ENCODE measurements at places on chromosomes 13 and 19.

DNA sequence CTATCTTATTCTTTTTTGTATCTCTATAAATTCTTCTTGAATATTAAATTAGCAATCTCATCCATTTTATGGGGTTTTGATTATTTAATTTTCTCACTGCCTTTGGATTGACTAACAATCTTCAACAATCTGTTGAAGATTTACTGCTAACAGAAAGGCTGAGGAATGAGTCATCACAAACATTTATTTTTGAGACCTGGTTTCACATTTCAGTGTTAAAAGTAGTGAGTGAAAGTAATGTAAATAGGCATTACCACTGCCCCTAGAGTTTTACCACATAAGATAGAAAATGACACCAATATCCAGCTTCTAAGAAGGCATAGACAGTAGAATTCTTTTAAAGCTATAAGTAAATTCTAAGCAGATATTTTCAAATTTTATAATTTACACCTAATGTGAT, 472.8 kb downstream of the OLFM4 start:
- DNase-seq: no peak

DNA sequence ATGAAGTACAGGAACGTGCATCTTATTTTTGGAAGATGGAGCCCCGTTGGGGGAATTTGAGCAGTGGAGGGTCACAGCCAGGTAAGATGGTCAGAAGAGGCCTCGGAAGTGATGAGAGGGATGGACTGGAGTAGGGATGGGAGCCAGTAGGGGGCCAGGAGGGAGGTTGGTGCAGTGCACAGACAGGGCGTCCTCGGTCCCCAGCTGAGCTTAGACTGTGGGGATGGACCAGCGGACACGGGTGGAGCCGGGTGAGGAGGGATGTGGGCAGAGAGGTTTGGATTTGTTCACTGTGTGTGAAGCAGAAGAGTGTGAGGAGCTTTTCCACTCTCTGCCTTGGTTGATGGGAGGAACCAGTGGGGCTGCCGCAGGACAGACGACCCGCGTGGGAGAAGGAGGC, 10.6 kb downstream of the RPS9 start:
- no peak for DNase-seq

DNA sequence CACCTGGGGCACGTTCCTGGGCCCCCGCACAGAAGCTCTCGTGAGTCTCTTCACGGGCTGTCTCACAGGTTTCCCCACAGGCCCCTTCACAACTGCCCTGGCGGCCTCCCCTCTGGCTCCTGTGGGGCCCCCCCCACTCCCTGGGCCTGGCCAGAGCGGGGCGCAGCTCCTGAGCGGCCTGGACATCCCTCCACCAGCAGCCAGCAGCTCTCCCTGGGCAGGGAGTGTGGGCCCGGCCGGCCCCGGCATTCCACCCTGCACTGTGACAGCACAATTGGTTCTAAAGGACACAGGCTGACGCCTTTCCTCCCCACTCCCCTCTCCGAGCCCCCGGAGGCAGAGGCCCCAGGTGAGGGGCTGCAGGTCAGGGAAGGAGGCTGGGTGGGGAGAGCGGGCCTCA, 9.5 kb upstream of the TIMM13 start:
- DNase-seq: no peak

GRCh38 chr13:110426735-110427134, 119.7 kb downstream of the COL4A2 start:
- DNase-seq: no peak

DNA sequence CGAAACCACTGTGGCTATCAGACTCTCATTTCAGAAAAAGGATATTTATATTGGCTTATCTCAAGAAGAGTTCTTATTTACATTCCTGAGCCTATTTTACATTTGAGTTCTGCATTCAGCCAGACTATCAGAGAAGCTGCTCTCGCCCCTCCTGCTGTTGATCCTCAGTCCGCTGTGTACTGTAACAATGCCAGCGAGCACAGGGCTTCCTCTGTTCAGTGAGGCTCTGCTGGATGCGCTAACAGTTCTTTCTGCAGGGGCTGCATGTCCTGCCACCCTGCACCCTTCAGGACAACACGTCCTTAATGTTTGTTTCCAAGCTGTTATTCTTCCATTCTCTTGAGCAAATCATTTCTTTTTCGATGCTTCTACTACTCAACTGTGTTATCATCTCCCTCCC, 463.7 kb upstream of the SGCG start:
- DNase-seq: no peak

DNA sequence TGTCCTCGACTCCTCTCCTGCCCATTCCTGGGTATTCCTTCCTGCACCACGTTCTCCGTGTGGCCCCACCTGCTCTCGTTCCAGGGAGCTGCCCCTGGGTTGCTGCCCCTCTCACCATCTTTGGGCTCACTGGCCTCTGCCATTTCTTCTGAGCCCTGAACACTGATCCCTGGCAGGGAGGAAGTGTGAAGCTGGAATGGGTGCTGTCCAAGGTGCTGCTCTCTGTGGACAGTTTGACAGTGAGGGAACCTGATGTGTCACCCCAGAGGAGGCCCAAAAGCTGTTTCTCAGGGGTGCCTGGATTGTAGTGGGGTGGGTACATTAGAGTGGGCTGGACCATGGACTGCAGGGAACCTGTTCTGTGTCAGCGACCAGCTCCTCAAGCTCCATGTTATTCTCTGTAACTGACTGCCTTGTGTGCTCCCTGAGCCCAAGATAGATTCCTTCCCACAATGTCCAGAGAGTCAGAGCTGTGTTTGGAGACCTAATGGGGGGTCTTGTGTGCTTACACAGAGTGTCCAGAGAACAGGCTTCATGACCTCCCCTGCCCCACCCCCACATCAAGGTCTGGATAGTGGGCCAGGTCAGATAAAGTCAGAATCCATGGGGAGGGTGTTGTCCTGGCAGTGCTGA, 7.2 kb upstream of the CEACAM8 start:
- DNase-seq: no peak

- peak; percentile 54 for DNase-seq
Observed at GRCh38 chr19:41531438-41532311, 44.3 kb upstream of the CEACAM21 start.

GRCh38 chr13:18946738-18947137, 234.9 kb downstream of the TUBA3C start:
- DNase-seq: no peak

- no peak for DNase-seq
Observed at GRCh38 chr19:12838886-12839756, 806 bp downstream of the MAST1 start.

DNA sequence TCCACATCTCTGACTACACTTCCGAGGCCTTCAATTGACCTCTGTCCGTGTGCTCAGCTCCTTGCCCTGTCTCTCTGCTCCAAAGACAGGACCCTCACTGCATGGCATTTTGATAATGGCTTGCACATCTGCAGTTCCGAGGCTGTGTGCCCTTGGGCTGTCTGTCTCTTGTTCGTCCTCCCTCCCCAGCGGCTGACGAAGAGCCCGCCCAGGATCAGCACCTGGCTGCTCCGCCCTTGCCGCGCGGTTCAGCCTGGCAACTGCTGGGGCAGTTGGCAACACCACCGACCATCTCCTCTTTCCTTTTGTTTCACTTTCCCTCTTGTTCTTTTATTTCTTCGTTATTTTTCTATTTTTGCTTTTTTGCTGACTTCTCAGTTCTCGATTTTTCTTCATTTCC, 270.4 kb downstream of the TEX29 start:
- no peak for DNase-seq

DNA sequence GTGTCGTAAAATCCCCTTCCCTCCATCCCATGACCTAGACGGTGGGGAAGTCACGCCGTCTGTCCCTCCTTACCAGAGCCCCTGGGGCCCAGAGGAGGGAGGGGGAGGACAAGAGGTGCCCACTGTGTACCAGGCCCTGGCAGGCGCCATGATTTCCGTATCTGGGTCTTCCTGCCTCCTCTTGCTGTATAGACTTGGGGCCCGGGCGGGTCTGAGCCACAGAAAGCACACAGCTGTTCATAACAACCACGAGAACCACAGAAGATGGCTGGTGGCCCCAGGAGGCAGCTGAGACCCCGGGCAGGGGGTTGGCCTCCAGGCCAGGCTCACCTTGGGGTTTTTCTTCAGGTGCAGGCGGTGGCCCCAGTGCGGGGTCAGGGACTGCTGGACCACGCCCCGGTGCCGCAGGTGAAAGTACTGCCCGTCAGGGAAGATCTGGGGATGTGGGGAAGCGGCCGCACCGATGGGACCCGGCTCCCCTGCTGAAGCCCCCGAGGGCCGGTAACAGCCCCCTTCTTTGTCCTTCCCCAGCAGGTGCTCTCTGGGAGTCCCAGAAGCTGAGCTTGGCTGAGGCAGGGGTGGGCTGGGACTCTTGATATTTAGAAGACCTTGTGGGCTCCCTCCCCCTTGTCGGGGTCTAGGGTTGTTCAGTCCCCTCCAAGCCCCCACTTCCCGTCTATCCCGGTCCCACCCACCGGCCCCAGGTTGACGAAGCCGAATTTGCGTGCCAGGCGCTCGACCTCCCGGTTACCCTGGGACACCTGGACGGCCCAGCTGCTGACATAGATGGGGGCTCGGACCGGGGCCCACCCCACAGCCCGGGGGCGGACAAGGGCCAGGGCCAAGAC, 463 bp downstream of the PCSK4 start:
- no peak for DNase-seq

GRCh38 chr19:6533746-6534418, 3.1 kb downstream of the TNFSF9 start:
- DNase-seq: no peak

DNA sequence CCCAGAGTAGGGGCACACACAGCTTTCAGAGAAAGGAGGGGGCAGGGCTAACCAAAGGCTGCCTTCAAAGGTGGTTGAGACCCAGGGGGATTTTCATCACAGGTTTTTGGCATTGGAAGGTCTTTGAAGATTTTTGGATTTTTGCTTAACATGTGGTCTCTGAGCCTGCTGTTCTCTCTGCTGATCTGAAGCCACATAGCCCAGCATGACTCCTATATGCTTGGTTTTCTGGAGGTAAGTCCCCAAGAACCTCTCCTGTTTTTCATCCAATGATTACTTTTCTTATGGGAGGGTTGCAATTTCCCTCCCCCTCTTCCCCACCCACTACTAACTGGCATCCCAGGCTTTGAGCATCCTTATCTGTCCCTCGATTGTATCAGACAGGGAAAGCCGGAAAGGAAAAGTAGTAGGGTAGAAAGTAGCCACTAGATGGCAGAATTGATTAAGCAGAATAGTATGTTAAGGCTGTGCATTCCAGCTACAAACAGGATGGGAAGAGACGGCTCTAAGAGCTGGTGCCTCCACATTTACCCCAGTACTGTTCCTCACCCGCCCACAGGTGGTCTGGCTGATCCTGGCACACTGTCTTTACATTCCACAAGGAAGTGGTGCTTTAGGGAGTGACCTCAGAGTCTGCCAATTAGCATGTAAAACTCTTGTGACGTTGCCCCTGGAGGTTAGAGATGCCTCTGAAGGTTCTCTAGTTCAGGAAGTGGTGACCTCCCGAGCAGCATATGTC, 218.9 kb upstream of the EDNRB start:
- DNase-seq: no peak

DNA sequence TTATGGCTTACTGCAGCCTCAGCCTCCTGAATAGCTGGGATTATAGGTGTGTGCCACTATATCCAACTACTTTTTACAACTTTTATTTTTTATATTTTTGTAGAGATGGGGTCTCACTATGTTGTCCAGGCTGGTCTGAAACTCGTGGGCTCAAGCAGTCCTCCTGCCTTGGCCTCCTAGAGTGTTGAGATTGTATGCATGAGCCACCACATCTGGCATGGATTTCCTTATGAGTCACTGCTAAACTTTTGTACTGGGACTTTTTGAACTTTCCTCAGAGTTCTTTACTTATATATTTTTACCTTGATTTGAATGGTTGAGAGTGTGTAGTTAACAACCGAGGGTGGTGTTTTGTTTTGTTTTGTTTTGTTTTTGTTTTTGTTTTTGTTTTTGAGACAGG, 33.4 kb downstream of the DNAJC3 start:
- no peak for DNase-seq
